Foreskin melanocyte (primary cell): ENCODE measurements at places on chromosomes 2 and 18.

DNA sequence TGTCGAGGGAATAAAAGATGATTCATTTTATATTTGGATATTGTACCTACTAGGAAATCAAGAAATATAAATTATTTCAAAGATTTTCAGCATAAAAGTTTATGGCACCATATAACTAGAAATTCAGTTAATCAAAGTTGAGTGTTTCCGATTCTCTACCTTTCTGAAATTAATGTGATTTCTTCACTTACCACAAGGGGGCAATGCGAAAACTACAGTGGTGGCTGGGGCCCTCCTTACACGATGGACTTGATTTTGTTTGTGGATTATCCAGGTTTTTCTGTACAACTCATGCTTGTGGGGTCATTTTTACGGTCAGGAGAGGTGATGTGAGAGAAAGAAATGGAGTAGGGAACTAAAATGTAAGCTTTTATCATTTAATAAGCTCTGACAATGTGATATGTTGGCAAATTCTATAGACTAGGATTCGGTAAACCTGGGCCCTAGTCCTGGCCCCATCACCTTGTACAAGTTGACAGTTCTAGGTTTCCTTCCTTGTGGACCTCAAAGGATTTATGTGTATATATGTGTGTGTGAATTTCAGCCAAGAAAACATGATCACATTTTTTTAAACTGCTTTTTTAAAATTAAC is 47.6 kb downstream of the G6PC2 start:
- DNase-seq = no peak

DNA sequence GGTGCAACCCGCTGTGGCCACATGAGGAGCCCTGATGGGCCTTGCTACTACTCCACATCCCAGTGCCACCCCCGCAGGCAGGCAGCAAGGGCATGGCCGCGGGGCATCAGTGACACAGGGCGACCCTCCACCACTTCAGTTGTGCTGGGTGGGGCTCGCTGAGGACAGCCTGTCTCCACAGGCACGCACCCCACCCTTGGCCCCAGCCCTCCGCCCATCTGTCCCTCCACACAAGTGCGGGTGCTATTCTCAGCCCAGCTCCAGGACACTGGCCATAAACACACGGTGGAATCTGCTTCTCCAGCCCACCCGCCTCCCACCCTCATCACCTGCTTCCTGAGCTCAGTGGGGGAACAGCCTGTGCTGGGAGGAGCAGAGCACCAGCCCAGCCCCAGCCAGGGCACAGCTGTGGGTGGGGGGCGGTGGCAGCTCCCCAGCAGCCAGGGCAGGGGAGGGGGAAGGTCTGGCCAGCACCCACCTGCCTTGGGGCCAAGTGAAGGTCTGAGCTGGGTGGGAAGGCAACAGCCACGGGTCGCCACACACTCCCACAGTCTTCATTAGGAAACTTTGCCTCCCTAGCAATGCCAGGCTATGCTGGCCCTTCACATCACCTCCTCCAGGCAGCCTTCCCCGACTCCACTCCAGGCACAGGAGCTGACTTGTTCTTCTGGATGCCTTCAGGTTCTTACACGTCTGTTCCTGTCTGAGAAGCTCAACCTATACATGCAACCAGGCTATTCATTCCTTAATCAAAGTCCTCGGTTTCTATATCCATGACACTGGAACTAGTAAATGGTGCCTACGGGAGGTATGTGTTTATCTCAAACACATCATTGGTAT is 16.5 kb downstream of the BIN1 start:
- no peak for DNase-seq

DNA sequence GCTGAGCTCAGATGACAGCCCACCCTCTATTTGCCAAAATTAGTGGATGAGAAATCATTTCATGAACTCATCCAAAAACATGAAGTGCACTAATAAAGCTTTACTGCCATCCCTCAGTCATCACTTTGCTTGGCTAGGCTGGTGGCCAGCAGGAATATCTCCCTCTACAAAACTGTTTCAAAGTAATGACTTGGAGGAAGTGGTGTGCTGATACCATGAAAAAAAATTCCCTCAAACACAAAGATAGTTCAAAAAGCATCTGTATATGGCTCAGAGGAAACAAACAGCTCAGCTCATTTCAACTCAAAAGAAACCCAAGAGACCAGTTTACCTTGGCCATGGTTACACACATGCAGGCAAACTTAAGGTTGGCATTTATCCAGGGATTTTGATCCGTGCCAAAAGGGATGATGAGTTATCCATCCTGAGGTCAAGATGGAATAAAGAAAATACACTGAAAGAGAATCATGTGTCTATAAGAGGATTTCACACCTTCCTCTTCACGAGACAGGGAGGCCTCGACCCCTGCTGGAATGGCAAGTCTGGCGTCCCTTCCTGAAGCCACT is 18.4 kb upstream of the WIPF1 start:
- DNase-seq = no peak

- DNase-seq = no peak
Measured at GRCh38 chr2:12486205-12487118, 230.3 kb upstream of the TRIB2 start.

- no peak for DNase-seq
Measured at GRCh38 chr2:69097891-69098655, 85.1 kb downstream of the ANTXR1 start.

DNA sequence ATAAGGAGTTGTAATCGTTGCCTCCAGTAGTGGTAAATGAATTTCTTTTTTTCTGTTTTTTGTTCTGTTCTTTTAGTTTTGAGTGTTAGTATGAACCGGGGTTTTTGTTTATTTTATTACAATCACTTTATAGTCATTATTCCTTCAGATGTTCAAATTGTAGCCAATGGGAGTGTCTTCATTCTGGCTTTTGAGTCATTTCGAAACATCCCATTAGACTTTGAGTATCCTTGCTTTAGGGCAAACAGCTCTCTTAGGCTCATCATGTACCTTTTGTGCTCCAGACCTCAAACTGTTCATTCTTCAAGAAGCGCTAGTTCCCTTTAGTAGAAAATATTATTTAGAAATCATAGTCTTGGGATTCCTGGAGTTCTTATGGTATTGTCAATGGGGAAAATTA is 54.2 kb upstream of the PAX3 start:
- DNase-seq = peak; percentile 52

DNA sequence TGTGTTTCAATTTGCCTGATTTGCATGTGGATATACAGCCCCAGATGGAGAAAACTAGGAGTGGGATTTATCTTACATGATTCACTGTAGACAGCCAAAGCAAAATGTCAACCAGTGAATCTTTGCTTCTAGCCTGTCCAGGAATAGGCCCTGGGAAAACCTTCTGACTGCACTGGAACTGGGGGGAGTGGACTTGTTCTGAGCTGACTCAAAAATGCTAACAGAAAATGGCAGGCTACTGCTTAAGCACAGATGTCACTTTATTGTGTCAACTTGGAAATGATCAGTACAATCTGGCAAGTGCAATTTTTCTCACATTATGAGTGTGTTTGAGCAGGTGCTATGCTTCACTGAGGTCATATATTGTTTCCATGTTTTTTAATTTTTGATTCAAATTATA is 593.7 kb downstream of the NRXN1 start:
- DNase-seq = no peak

- DNase-seq = no peak
Measured at GRCh38 chr2:118146315-118147283, 58.3 kb downstream of the INSIG2 start.

GRCh38 chr18:64398320-64398719 is 249.4 kb upstream of the LINC00305 start:
- DNase-seq = no peak

- DNase-seq = no peak
Measured at GRCh38 chr2:183267148-183267827, 143.0 kb downstream of the NUP35 start.

- DNase-seq = no peak
Measured at GRCh38 chr2:43212931-43213330, 13.5 kb downstream of the ZFP36L2 start.

GRCh38 chr18:40375837-40376236 is 1579.2 kb upstream of the PIK3C3 start:
- no peak for DNase-seq

- DNase-seq = no peak
Measured at GRCh38 chr2:99448556-99448955, 41.3 kb downstream of the REV1 start.

DNA sequence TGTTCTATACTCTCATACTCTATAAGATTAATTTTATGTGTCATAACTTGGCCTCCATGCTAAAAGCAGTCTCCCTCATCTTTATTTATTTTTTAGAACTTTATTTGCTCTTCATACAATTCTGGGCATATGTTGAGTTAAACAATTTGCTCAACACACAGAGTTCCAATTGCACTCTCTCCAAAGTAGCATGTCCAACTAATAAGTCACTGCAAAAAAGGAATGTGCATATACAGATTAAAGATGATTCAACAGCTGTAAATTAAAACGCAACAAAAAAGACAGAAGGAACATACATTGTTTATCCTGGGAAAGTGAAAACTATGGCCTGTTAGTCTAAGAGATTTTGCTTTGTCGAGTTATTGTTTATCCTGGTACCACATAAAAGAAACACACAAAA is 277.7 kb upstream of the ACVR2A start:
- DNase-seq = no peak

DNA sequence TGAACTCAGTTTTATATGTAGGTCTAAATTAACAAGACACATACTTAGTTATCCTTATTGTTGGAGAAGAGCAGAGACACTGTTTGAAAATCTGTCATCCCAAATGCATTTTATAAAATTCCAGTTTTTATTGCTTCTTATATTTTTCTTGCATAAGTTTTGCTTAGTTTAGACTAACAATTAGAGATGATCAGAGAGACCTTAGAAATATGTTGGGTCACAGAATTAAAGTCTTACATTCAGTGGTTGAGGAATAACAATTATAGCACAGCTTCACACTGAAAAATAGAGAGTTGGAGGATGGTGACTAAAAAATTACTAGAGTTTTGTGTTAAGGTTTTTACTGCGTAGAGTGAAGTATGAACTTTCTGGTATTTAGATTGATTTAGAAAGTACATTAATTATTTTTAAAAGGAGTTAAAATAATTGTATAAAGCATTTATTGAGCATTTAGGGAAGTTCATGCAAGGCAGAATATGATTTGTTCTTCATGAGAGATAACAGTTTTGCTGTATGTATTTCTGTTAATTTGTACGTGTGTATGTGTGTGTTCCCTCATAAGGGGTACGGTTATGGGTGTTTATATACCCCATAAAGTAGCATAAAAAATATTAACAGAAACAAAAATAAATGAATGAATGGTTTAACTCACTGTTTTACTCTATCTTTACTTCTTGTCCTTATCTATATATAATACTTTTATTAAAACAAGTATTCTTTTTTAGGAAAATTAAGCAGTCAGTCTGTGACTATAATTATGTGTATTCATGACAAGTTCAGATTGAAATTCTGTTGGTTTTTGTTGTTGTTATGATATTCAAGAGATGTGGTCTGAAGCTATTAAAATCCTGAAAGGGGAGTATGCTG is 31.2 kb downstream of the DDX1 start:
- DNase-seq = no peak

- DNase-seq = no peak
Measured at GRCh38 chr18:13178976-13179375, 39.6 kb upstream of the LDLRAD4 start.

- no peak for DNase-seq
Measured at GRCh38 chr18:35835833-35836232, 136.6 kb upstream of the RMP24 start.

DNA sequence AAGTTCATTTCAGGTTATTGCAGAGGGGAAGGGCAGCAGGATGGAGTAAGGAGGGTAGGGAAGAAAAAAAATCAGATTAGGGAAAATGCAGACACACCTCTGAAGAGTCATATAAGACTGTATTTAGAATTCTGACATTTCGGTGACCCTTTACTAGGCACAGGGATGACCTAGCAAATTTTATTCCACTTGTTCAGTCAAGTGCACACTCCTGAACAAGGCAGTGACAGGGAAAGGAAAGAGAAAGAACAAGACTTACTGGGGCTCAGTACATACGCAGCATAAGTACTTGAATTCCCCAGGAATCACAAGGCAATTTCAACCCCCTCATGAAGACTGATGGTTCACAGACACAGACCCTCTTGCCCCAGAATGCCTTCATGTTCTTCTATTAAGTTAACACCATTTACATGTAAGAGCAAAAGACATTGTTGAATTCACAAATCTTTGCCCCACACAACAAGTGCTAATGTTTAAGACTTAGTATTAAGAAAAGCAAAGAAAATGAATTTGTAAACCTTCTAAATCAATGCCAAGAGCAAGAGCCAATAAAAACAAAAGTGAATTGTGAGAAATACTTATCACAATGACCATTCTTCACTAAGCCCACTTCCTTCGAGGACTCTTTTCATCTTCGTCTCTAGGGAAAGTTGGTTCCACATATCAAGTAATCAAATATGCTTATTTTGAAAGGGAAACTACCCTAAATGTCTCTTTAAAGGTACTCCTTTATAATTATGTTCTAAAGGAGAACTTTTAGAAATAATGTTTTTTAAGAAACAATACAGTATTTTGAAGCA is 47.0 kb downstream of the COBLL1 start:
- DNase-seq = no peak

GRCh38 chr2:14342313-14342712 is 290.2 kb upstream of the LRATD1 start:
- DNase-seq = no peak

GRCh38 chr2:185919155-185919554 is 180.6 kb downstream of the FSIP2 start:
- no peak for DNase-seq

DNA sequence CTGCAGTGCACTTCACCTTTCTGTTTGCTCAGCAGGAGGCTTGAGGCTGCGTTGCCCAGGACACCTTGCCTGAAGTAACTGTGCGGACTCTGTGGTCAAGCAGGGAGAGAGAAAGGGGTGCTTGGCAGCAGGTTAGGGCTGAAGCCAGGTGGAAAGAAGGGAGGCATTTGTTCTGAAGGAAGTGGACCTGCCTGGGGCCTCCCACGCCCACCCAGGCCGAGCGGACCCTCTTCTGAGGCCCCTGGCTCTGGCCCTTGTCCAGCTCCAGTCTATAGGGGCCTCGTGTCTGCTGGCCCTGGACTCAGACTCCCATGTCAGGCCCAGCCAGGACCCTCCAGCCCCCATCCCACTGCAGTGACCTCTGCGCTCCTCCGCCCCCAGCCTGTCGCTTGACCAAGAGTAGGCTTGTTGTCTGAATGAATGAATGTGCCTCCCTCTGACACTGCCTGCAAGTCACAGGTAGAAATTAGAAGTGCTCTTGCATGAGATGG is 2.5 kb downstream of the SNED1 start:
- DNase-seq = no peak

- no peak for DNase-seq
Measured at GRCh38 chr18:56269958-56270357, 368.4 kb downstream of the TXNL1 start.

DNA sequence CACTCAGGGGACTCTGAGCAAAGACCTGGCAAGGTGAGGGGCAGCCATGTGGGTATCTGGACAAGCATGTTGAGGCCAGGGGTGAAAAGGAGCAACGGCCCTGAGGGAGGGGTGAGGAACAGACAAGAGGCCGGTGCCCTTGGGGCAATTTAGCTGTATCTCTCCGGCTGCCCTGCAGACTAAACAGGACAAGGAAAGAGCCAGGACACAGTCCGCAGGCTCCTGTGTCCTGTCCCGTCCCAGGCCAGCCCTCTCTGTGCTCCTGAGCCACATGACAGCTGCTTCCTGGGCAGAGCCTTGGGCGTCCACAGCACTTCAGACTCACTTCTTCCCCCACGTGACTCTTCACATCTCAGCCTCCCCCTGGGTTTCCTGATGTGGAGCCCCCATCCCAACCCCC is 206.1 kb downstream of the KLHL29 start:
- DNase-seq = no peak

- DNase-seq = no peak
Measured at GRCh38 chr2:179613701-179614100, 247.7 kb downstream of the ZNF385B start.
